ENCODE measurements at places on chromosomes 6 and 20.

GRCh38 chr6:105607636-105608621 lies 205.0 kb upstream of the PREP start:
- DNase-seq, result peak; percentile 81

GRCh38 chr20:62665826-62666735 lies 23.8 kb downstream of the SLCO4A1 start:
- no peak for DNase-seq

- DNase-seq, result no peak
Measured at GRCh38 chr6:134346932-134347545, 29.1 kb upstream of the SGK1 start.

- DNase-seq, result no peak
Measured at GRCh38 chr6:12363651-12364381, 73.7 kb downstream of the EDN1 start.

DNA sequence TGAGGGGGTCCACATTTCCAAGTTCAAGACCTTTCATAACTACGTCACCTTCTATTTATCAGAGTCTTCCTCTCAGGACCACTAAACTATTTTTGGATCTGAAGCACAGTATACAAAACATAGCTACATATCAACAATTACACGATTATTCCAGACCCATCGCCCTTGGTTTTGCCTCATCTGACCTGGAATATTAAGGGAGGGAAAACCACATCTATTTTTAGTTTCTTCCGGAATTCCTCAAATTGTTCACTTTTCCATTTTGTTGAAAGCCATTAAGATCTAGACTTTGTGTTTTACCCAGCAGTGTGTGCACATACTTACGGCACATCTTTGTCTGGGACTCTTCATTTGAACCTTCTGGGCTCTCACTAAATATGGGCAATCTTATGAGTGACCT lies 12.0 kb upstream of the ADGRF5 start:
- no peak for DNase-seq

DNA sequence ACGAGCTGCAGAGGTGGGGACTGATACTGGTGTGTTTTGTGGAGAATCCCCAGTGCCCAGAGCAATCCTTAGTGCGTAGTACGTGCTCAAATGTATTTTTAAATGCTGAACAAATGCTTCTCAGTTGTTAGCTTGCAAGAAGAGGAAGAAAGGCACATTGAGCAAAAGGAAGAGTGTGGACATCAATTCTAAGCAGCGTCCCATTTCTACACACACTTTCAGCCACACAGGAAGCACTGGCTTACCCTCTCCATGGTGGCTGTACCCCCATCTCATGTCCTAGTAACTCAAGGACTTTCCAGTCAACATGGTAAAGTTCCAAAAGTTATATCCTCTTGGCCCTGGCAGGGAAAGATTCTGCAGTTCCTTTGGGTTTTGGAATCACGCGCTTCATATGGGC lies 98.8 kb upstream of the NXT1 start:
- no peak for DNase-seq

- no peak for DNase-seq
Measured at GRCh38 chr6:148573922-148574321, 172.9 kb upstream of the UST start.

- DNase-seq, result no peak
Measured at GRCh38 chr6:149694921-149695320, 23.0 kb downstream of the LATS1 start.

GRCh38 chr6:86848986-86849385 lies 88.3 kb upstream of the HTR1E start:
- no peak for DNase-seq

DNA sequence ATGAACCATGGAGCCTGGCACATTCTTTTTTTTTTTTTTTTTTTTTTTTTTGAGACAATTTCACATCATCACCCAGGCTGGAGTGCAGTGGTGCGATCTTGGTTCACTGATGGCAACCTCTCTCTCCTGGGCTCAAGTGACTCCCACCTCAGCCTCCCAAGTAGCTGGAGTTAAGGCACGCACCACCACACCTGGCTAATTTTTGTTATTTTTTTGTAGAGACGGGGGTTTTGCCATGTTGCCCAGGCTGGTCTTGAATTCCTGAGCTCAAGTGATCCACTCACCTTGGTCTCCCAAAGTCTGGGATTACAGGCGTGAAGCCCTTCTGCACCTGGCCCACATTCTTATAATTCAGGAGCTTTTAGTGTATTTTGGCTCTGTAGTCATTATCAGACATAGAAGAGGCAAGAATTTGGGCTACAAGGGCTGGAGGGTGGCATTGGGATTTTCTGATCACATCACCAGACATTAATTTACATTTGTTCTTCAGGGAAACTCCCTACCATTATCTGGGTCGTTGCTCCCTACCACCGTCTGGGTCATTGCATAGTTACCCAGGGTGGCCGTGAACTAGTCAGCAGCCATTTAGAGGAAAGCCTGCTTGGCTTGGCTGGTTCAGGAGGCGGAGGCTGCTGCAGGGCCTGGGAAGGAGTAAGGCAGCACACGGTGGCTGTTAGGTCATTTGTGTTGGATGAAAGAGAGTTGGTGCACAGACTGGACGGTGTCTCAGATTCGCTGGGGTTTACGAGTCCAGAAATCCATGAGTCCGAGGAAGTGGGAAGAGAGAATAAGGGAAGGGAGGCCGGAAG lies 17.6 kb downstream of the ARID1B start:
- no peak for DNase-seq

DNA sequence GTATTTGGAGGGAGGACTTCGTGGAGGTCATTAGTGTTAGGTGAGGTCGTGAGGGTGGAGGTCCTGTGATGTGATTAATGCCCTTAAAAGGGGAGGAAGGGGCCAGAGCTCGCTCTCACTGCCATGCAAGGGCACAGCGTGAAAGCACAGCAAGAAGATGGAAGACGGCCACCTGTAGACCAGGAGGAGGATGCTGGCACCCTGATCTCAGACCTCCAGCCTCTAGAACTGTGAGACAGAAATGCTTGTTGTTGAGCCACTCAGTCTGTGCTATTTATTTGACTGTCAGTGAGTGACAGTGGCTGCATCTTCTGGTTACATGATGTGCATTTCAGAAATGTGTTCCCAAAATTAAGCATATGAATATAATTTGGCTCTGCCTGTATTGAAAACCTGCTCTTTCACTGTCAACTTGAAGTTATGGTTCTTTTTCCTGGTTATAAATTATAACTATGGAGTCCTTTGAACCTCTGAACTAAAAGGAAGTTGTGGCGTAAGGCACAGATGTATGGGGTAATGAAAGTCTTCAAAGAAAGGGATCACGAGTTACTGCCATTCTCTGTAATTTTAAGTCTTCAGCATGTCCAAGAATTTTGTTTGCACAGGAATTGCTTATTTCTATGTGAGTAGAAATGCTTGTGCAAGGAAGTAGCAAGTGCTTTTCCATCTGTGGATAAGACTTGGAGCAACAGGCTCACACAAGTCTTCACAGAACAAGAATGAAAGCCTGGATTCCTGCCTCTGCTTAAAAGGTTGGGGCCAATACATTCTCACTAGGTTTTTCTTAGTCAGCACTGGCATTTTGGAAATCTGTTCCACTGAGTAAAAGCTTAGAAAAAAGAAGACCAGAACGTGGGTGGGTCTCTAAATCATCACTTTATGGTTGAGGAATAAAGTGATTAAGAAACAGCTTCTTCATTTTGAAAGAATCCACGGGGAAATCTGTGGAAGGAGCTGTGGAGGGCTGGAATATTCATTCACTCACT lies 10.3 kb downstream of the PPP1R14C start:
- DNase-seq, result no peak
